Stimulated activated CD8-positive, alpha-beta memory T cell treated with anti-CD3 and anti-CD28 coated beads, Interleukin-4, amount 100 ng/mL, for 4 hours (primary cell): ENCODE measurements at places on chromosomes 12 and 14.

DNA sequence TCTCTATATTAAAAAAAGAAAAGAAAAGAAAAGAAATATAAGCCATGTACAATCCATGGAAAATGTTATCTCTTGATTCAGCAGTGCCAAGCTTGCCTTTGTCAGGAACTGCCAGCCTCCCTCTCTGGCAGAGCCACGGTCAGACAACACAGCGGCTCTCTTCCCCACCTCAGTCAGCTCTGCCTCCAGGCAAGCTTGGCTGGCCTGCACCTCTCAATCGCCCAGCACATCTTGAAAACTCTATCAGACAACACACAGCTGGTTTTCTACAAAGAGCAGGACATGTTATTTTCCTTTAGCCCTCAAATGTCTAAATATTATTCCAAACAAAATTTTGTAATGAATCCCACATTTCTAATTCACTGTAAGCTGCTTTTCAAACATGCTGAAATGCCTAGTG lies 20.0 kb upstream of the GCH1 start:
- no peak for DNase-seq

DNA sequence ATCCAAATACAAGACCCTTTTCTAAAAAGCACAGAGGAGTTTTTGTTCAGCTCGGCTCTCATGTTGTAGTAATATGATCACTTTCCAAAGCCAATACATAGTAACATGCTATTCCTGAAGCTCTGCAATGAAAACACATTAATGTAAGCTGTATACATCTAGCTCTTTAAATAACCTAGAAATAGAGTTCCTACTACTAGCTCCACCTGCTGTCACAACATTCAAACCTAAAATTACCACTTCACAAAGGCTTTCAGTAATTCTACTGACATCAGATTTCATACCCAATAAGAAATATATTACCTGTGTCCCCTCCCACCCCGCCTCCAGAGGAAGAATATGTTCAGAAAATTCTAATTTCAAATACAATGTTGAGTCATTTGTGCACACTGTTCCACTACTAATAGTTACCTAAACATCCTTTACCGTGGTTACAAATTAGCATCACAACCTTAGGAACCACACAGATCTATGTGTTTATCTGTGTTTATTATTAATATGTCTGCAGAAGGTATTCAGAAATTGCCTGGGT lies 17.8 kb downstream of the EFCAB11 start:
- no peak for DNase-seq

DNA sequence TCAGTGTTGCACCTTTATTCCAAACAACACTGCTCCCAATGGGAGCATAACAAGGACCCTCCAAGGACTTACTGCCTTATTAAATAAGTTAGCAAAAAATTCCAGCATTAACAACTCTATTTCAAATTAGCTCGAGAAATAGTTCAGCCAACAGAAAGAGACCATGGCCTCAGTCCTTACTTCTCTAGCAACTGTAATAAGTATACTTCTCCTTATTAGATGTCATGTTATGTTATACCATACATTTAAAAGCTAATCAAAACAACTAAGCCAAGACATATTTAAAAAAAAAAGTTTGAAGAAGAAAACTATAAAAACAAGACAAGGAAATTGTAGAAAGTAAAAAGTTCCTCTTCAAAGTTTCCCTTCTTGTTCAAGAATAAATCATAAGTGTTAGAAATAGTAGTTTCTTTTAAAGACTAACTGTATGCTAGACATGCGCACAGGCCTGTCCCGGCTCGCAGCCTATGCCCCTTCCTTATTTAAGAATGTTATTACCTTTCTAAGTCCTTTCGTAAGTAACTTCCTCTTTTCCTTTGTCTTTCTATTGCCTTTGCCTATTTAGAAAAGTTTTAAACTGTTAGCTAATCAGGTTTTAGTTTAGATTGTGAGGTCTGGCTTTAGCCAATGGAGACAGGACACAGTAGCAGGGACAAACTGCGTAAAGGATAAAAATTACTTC lies 68.6 kb downstream of the RESF1 start:
- no peak for DNase-seq

DNA sequence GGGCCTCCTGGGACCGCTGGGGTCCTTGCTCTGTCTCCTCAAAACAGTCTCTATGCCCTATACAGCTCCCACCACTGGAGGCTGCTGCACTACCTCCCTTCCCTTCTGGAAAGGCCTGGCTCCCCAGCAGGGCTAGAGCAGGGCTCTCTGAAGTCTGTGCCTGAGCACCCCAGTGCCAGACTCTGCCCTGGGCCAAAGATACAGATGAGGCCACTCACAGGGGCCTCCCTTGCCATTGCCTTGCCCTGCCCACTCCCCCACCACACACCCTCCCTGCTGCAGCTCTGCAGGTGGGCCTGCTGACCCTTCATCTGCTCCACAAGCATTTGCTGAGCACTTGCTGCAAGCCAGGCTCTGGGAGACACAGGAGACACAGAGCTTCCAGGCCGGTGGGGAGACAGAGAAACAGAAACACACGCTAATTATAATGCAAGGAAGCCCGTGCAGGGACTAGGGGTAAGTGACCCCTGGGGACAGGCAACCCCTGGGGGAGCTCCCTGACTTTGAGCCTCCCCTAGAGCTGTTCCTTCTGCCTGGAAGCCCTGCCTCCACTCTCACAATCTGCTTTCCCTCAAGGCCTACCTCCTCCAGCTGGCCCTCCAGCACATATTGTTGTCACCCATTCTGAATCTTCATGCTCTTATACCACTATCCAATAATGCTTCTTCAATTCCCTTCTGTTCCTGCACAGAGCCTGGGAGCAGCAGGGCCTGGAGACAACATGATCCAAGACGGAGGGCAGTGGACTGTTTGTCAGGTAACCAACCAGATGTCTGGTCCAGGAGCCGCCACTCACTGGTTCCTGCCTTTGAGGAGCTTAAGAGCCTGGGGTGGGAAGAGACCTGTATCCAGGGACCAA lies 32.6 kb upstream of the PNMA1 start:
- DNase-seq: no peak

GRCh38 chr12:51860986-51861385 lies 12.5 kb upstream of the FIGNL2 start:
- no peak for DNase-seq
